Effector memory CD4-positive, alpha-beta T cell (primary cell): ENCODE measurements at places on chromosomes 1 and 21.

DNA sequence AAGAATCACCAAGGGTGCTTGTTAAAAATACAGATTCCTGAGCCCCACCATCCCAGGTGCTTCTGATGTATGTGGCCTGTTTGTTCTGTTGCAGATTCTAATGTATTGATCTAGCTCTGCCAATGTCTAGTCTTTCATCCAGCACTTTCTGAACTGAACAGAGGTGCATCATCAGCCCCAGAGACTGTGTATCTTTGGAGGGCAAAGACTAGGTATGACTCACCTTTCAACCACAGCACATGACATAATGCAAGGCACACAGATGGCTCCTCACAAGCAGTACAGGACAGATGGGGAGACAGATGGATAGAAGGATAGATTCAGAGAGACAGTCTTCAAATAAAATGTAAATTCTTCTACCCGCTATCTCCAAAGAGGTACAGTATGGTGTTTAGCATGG, 32.3 kb downstream of the CD58 start:
- DNase-seq, result peak; percentile 18

DNA sequence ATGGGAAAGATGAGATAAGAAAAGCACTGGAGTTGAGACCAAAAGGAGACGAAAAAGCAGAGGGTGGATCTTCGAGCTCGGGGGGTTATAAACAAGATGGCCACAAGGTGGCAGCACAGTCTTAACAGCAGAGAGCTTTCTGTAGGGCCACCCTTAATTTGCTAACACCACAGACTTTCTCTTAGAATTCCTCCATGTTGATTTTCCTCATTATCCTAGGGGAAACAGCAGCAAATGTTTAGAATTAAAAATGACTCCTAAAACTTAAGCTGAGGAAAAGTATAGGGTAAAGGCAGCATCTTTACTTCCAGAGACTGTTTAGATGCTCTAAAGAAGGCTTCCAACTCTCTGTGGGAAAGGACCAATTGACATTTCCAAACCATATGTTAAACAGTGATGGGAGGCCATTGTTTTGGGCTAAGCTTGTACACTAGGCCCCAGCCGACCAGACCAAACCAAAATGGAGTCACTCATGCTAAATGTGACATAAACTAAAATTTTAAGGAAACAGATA, 2.5 kb upstream of the APOBEC4 start:
- DNase-seq, result peak; percentile 25

DNA sequence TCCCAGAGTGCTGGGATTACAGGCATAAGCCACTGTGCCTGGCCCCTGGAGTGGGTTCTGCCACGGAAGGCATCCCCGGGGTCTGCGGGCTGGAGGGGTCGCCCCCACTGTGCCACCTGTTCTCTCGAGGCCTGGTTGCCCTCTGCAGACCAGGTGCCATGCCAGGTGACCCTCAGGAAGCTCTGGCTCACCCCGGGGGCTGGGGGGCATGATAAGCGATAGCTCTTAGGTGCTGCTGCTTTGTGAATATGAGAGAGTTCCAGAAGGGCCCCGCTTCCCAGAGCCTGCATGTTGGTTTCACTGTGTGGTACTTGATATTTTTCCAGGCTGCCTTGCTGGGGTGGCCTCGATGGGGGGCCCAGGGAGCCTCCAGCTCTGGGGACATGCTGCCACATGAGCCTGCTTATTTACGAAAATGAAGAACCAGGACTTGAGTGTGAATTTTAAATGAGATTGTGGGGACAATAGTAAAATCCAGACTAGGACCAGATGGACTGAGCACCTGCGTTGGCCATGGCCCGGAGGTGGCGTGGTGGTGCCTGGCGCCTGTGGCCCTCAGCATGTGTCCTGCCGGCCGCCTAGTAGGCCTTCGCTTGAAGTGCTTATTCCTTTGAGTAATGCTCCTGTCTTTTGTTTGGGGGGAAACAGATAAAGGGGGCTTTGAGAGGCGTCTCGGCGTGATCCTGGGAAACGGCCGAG, 7.3 kb downstream of the SKI start:
- no peak for DNase-seq

DNA sequence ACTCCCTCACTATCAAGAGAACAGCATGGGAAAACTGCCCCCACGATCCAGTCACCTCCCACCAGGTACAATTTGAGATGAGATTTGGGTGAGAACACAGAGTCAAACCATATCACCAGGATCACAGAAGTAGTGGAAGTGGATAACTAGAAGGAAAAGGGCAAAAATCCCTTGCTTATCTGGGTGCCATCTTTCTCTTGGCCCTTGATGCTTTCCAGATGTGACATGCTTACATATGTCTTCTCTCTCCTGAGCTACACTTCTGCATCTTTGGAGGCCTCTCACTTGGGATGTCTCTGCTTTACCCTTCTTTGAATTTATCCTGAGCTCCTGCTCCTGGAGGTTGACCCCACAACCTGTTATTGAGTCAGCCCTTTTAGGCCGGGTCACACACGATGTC, 57.6 kb upstream of the APOBEC4 start:
- DNase-seq, result no peak

DNA sequence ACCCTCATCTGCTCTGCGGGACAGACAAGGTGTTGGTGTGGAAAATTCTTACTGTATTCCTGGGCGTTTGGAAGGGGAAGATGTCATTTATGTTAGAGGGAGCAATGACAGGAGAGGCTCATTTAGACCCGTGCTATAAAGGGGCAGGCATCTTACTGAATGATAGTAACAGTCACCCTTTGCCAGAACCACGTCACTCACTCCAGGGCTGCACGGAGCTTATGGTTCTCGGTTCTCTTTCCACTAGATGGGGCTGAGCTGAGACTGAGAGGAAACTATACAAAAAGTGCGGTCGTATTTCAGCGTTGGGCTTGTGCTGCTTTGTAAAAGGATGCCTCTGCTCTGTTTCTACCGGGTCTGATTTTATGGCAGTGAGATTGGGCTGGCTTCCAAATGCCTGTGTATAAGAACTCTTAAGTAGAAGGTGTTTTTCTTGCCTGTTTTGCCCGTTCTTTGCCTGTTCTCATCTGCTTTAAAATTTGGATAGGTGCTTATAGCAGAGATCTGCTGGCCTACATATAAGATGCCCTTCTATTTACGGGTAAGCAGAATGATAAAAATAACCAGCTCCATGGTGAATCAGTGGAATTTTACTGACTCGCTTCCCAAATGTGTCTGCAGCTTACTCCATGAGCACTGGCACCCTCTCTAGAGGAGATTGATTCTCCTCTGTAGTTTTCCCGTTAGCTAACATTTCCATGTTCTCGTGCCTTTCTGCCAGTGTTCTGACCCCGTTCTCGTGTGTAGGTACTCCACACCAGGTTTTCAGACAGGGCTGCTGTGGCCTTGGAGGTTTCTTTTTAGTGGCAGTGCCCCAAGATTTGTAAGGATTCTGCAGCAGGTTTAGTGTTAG, 55.9 kb downstream of the MRPS6 start:
- no peak for DNase-seq

GRCh38 chr1:60791226-60791625, 291.1 kb upstream of the NFIA start:
- DNase-seq, result no peak

- no peak for DNase-seq
These were observed 2.3 kb downstream of the OVAAL start for GRCh38 chr1:180560868-180561600.

DNA sequence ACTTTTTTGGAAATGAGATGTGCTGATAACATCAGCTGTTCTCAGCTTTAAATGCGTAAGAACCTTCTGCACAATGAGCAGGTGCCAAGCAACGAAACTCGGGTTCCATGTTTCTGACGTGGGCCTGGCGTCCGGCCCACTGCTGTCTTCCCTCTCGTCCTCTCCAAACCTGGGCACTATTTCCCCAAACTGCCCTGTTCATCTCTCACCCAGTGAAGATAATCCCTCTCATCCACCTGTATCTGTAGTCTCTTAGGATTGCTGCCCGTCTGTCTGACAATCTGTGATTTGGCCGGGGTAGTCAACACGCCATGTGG, 50.1 kb upstream of the CNTN2 start:
- no peak for DNase-seq

DNA sequence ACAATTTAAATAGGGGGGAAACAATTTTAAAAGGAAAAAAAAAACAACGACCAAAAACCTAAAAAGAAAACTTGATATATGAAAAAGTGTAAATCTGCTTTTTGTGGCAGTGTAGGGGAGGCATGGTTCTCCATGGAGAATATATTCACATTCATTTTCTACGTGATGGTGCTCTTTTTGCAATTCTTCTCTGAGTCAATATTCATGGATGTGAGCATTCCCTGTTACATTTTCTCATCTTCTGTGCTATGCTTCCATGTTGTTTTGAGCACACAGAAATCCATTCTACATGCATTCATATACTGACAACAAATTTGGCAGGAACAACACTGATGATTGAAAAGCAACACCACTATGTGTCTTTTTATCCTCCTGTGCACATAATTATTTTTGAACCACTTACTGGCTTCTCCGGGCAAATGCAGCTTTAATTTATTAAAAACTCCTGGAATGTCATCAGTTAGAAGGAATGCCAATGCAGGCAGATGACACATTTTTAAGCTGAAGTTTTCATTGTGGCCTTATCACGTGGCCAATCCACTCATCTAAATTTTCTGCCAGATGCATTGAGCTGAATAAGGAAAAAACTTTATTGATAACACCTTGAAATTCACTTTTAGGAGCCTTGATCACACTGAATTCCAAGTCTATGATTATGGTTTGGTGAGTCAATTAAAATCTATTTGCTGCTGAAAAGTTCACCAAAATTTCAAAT, 590.6 kb downstream of the NUF2 start:
- DNase-seq, result no peak

DNA sequence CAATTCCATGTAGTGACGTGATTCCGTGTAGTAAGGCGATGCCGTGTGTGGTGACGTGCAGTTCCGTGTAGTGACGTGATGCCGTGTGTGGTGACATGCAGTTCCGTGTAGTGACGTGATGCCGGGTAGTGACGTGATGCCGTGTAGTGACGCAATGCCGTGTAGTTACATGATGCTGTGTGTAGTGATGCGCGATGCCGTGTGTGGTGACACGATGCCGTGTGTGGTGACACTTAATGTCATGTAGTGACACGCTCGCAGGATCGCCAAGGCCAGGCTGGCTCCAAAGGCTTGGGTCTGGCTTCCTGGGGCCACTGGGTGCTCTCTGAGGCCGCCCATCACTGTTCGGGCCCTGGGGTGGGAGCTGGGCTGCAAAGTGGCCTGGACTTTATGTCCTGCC, 14.2 kb downstream of the COL18A1 start:
- DNase-seq, result no peak

DNA sequence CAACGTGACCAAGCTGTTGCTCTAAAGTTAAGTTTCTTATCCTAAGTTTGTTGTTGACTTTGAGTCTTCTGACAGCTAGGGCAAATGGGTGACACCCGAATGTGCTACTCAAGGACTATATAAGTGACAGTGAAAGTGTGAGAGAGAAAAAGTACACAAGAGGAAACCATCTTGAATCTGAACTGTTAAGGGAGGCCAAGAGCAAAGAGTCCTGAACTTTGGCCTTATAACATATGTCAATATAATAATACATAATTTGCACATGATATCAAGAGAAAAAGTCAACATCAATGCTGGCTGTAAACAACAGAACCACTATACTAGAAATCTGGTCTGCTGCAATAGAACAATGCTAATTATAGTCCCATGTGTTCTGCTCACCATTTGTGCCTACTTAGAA, 29.5 kb downstream of the SYNJ1 start:
- DNase-seq, result no peak

DNA sequence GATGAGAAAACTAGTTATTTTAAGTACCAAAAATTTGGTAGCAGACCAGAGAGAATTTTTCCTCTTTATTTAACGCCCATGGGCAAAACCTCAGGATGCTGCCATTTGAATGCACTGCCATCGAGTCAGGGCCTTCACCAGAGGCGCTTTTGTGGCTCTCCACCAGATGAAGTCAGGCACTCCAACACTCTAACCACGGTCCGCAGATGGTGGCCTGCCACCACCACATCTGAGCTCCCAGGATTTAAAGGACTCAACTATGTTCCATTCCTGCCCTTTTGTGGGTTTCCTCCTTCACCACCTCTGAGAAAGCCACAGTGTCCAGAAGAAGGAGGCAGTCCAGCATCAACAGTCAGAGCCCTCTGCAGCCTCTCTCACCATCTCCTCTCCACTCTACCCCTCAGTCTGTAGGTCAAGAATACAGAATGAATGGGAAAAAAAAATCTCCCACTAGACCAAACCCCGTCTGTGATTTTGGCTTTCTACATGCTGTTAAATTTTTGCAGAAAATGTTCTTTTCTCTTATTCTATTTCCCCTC, 647.4 kb downstream of the USP25 start:
- no peak for DNase-seq

DNA sequence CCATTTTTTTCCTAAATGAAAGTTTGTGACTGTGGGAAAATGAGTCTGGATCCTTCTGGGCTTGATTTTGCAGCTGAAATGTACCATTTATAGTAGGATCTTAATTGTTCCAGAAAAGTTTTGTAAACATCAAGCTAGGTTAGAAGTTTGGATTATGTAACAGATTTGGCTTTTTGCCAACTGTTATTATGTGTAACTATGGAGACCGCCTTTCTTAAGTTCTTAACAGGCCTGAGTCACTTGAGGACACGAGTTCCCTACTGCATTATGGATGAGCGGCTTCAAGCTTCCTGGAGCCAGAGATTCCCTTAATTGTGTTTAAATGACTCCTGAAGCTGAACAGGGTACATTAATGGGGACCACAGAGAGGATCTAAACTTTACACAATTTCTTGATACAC, 22.2 kb downstream of the SLC25A33 start:
- no peak for DNase-seq

- DNase-seq, result peak; percentile 19
These were observed 449 bp downstream of the EPS15 start for GRCh38 chr1:51518586-51519047.

- no peak for DNase-seq
These were observed 50.6 kb downstream of the NPHP4 start for GRCh38 chr1:5941671-5942070.

DNA sequence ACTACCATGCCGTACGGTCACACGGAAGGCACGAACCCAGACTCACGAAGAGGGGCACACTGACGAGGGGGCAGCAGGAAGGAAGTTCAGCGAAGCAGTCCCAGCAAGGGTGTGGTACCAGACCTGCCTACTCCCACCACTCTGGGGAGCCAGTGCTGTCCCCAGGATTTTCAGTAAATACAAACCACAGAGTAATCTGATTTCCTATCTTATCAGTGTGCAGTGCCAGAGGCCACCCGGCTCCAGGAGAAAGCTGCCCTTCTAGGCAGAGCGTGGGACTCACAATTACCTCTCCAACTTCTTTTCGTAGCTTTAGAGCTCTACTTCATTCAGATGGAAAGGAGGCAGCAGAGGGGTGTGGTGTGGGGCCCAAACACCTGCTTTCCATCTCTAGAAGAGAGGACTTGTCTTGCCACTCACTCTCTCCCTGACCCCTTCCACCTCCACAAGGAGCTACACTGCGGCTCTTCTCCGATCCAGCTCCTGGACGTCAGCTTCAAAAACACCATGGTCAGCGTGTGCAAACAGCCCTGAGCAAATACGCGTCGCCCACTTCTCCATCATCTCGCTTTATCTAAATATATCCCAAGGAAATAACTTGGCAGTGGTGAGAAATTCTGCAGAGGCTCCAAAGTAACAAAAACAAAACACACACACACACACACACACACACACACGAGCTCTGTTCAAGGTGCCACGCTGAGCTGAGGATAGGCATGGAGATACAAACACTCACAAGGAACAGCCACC, 98.5 kb downstream of the MRPL37 start:
- DNase-seq, result no peak

GRCh38 chr1:240254778-240255291, 163.2 kb downstream of the FMN2 start:
- no peak for DNase-seq
